ENCODE measurements at places on chromosomes 6 and 20.
A peak's percentile ranks its signal among the peaks of the same experiment; 100 is the strongest.

DNA sequence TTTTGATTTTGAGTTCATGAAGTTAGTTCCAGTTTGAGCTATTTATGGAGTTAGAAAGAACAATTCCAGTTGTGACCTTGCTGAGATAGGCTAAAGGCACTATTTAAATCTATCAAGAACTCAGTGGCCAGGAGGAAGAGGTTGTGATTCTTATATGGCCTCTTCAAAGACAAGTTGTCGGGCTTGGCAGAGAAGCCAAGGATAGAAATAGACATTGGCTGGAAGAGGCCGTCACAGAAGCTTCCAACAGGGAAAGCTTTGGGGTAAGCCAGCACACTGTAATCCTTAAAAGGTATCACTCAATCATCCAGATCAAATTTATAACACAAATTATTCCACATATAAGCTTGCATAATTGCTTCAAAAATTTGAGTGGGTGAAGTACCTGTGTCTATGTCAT lies 286.1 kb downstream of the SYNE1 start:
- no peak for DNase-seq

DNA sequence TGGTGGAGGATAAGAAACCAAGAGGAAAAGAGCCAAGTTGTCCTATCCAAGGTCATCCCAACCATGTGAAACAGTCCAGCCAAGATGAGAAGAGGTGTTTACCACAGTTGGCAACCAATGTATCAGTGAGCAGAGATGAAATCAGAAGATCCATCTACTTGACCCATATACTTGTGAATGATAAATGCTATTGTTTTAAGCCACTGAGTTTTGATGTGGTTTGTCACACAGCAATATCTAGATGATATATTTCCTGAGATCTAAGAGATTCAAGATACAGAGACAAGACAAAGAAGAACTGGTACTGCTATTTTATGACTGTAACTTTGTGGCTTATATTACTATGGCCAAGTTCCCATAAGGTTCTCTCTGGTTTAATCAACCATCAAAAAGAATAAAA lies 721.2 kb downstream of the MAFB start:
- DNase-seq: no peak

GRCh38 chr6:75236630-75237029 lies 7.0 kb downstream of the COX7A2 start:
- no peak for DNase-seq

DNA sequence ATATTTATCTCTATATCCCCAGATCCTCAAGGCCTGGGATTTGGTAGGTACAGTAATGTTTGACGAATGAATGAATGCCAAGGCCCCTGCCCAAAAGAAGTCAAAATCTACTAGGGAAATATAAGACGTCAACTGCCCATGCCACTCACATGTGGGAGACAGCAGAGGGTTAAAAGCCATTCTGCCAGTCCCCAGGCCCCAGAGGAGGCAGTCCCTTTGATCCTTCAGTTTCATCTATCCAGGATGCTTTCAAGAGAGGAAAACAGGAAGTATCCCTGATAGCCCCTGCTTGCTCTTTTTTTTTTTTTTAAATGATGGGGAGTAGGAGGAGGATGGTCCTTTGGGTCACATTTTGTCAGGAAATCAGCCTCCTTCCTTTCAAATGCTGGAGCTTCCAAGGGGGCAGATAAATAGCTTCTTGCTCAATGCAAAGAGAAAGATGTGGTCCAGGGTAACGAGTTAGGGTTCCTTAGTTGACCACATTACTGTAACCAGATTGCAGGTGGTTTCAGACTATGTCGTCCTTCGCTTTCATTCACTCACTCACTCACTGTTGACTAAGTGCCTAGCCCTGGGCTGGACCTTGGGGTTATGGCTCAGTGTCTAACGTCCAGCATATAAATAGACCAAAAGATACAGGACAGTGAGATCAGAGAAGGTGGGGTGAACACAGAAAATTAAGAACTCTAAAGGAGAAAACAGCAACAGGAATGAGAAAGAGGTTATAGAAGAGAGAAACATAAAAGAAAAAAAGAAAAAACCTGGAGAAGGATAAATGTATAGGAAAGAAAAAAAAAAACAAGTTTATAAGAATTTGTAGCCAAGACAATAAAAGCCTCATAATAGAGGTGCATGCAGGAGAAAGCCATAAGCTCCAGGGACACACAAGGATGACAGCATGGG lies 64.6 kb upstream of the PIM1 start:
- DNase-seq: no peak

GRCh38 chr20:11544029-11544678 lies 373.5 kb upstream of the BTBD3 start:
- peak; percentile 47 for DNase-seq

GRCh38 chr6:134230087-134230700 lies 87.7 kb downstream of the SGK1 start:
- no peak for DNase-seq

GRCh38 chr6:144447472-144447871 lies 162.3 kb downstream of the UTRN start:
- DNase-seq: no peak

DNA sequence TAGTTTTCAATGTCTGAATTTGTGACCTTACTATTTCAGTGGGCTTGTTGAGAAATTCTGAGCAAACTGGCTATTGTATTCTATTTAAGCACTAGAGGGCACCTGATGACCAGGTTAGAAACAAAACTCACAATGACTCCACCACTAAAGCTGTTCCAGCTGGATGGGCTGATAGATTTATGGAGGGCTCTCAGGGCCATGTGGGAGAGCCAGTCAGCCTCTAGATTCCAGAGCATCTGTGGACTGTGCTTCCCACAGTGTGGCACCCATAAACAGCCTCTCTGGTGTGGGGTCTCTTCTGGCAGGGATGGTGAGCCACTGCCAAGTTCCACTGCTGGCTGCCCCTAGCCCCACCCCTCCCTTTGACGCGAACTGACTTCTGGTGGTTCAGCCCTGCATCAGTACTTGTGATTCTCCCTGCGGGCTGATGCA lies 29.2 kb downstream of the C6orf58 start:
- DNase-seq: peak; percentile 27

GRCh38 chr6:97110149-97110548 lies 172.9 kb downstream of the MMS22L start:
- DNase-seq: no peak

GRCh38 chr6:131134220-131134979 lies 867 bp upstream of the AKAP7 start:
- no peak for DNase-seq

- DNase-seq: no peak
Observed at GRCh38 chr20:24629668-24630067, 160.2 kb downstream of the SYNDIG1 start.

- no peak for DNase-seq
Observed at GRCh38 chr6:117531346-117531745, 48.9 kb downstream of the DCBLD1 start.

DNA sequence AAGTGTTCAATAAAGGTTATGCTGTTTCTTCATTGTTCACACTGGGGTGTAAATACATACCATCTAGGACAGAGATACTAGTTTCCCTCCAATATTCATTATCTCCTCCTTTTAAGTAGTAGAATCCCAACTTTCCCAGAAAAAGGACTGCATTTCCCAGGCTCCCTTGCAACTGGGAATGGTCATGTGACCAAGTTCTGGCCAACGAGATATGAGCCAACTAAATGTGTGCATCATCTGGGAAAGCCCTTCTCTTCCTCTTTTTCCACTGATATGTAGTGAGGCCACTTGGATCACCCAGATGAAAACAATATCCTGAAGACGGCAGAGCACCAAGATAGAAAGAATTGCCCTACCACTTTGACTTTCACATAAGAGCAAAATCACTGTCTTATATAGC lies 97.9 kb upstream of the PTPRT start:
- DNase-seq: no peak

GRCh38 chr6:169568314-169569087 lies 133.3 kb downstream of the WDR27 start:
- no peak for DNase-seq

GRCh38 chr6:106223300-106223930 lies 102.1 kb downstream of the ATG5 start:
- DNase-seq: peak; percentile 26

DNA sequence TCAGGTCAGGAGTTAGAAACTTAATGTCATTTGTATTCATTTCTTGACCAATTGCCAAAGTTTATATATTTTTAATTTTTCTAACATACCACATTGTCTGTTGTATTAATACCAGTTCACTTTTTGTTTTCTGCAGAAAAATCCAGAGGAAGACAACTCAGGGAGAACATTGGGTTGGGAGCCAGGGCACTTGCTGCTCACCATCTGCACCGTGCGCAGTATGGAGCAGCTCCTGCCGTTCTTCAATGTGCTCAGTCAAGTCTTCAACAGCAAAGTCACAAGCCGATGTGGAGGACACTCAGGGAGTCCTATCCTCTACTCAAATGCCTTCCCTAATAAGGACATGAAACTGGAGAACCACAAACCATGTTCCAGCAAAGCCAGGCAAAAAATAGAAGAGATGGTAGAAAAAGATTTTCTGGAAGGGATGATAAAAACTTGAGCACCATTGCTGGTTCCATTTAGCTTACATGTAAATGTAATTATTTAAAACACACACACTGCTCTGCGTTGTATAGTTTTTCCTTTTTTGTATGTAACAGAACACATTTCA lies 25.3 kb downstream of the PGM3 start:
- no peak for DNase-seq

GRCh38 chr6:7389162-7389450 lies 436 bp downstream of the CAGE1 start:
- DNase-seq: no peak

- DNase-seq: no peak
Observed at GRCh38 chr6:13351271-13351670, 22.9 kb upstream of the TBC1D7 start.
